ENCODE measurements at places on chromosomes 3 and 15. TPM values are rescaled to one million over a fixed set of nuclear protein-coding genes. Genes with fewer than 3 reads are reported as not detected.

- no peak for DNase-seq
These were observed 37.4 kb downstream of the EBLN2 start for GRCh38 chr3:73098873-73099272.

- DNase-seq: no peak
These were observed 1.5 kb upstream of the CNTN6 start for GRCh38 chr3:1091286-1091685.

The ACKR4 gene
- 1.4 TPM for polyA plus RNA-seq

The CCR5 gene
- 1.0 TPM for polyA plus RNA-seq

The RNF123 gene
- 25.9 TPM for polyA plus RNA-seq

The XIRP1 gene
- polyA plus RNA-seq: 0.09 TPM

Data from right lung (tissue), 10 donors.